ENCODE measurements at places on chromosomes 1 and 21. TPM values are rescaled to one million over a fixed set of nuclear protein-coding genes. Genes with fewer than 3 reads are reported as not detected.
A peak's percentile ranks its signal among the peaks of the same experiment; 100 is the strongest.

GRCh38 chr1:24501371-24502064 is 1.1 kb upstream of the RCAN3 start:
- peak; percentile 48 for DNase-seq

- DNase-seq, result no peak
Measured at GRCh38 chr21:41953249-41953830, 478 bp downstream of the C2CD2 start.

Gene TRAF3IP3
- total RNA-seq, result 384 TPM

Gene KPRP
- not detected for total RNA-seq

Gene TNNI3K
- not detected for total RNA-seq

Gene TAGLN2
- total RNA-seq, result 442 TPM
